Renal cortical epithelial cell (primary cell): ENCODE measurements at places on chromosomes 7 and 10. TPM values are rescaled to one million over a fixed set of nuclear protein-coding genes. Genes with fewer than 3 reads are reported as not detected.

The CLEC2L gene
- not detected in 2 replicates for total RNA-seq

The HYAL4 gene
- not detected in 2 replicates for total RNA-seq

The SRRM3 gene
- total RNA-seq, result 0.30 TPM in 1 of 2 replicates, not detected in the other

The TES gene
- 198 and 315 TPM in 2 replicates for total RNA-seq

The CPA2 gene
- total RNA-seq, result not detected in 2 replicates

The SLC4A2 gene
- 92.4 and 137 TPM in 2 replicates for total RNA-seq

The IGFBP1 gene
- total RNA-seq, result 0.15 and 0.17 TPM in 2 replicates

The PRRT4 gene
- 0.17 TPM in 1 of 2 replicates, not detected in the other for total RNA-seq

The HTR5A gene
- not detected in 2 replicates for total RNA-seq

The PTPRZ1 gene
- total RNA-seq, result not detected in 2 replicates

The NACAD gene
- 1.0 and 7.4 TPM in 2 replicates for total RNA-seq

The GDF2 gene
- not detected in 2 replicates for total RNA-seq

The SLC25A40 gene
- total RNA-seq, result 9.6 and 20.6 TPM in 2 replicates

The CALML3 gene
- not detected in 2 replicates for total RNA-seq

The ITPRID1 gene
- not detected in 2 replicates for total RNA-seq

The TMEM254 gene
- 4.9 and 12.1 TPM in 2 replicates for total RNA-seq

The OR2A14 gene
- not detected in 2 replicates for total RNA-seq

The TMEM270 gene
- not detected in 2 replicates for total RNA-seq

The MAD1L1 gene
- 33.5 and 64.4 TPM in 2 replicates for total RNA-seq

The CCL26 gene
- total RNA-seq, result not detected in 2 replicates

DNA sequence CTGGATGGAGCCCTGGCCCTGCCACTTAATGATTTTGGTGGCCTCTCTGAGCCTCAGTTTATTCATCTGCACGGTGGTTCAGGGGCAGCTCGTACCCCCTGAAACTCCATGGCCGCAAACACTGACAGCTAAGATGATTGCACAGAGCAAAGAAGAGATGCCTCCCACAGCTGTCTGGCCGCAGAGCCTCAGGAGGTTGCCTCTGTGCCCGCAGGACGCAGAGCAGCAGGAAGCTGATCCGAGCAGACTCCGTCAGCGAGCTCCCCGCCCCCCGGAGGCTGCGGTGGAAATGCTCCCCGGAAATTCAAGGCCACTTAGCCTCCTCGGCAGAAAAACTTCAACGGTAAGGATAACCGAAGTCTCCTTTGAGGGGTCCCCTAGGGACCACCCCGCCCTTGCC lies 30.2 kb upstream of the C10orf53 start:
- DNase-seq, result no peak

DNA sequence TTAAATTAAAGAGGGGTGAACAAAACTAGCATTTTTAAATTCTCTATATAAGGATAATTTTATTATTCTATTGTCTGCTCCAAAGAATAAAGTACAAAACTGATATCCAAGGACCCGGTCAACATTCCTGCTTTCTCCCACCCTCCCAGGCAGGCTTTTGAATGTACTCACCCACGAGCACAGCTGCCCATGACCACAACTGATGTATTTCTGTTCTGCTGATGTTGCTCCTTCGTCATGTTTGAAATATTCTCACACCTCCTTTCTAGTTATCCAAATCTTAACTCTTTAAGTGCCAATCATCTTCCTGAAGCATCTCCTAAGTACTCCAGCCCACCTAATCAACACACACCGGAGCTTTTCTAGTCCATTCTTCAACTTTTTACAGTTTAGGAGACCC lies 46.7 kb downstream of the CALD1 start:
- DNase-seq, result peak; percentile 15

- no peak for DNase-seq
Observed at GRCh38 chr10:124696446-124697392, 47.5 kb downstream of the FAM53B start.

- no peak for DNase-seq
Observed at GRCh38 chr7:94422827-94423460, 28.2 kb downstream of the COL1A2 start.

DNA sequence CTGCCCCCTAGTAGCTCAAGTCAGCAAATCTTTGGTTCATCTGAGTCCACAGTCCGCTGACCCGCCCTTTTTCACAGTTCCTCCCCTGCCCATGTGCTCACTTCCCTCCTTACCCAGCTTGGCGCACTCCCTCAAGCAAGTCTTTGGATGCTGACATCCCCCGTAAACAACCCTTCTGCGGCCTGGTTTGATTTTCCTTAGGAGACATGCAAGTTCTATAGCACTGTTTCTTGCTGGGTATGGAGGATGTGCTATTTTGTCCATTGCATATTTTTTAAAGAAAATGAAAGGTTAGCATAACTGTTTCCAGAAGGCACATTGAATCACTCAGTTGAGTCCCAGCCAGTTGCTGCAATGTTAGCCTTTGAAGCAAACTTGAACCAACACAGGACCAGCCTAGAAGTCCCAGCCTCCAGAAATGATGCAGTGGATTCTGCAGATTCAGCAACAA lies 38.2 kb downstream of the HTRA1 start:
- DNase-seq, result no peak

- peak; percentile 6 for DNase-seq
Observed at GRCh38 chr10:112071596-112072133, 111.9 kb downstream of the GPAM start.

GRCh38 chr7:14639801-14640200 lies 262.8 kb downstream of the DGKB start:
- DNase-seq, result no peak

DNA sequence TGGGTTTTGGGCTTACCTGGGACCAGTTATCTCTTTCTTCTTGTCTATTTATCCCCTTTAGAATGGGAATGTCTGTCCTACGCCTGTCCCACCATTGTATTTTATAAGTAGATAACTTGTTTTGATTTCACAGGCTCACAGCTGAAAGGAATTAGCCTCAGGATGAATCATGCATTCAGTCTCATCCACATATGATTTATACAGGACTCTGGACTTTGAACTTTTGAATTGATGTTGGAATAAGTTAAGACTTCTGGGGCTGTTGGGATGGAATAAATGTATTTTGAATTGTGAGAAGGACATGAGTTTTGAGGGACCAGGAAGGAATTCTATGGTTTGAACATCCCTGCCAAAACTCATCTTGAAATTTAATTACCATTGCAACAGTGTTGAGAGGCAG lies 112.6 kb downstream of the AMPH start:
- DNase-seq, result no peak

DNA sequence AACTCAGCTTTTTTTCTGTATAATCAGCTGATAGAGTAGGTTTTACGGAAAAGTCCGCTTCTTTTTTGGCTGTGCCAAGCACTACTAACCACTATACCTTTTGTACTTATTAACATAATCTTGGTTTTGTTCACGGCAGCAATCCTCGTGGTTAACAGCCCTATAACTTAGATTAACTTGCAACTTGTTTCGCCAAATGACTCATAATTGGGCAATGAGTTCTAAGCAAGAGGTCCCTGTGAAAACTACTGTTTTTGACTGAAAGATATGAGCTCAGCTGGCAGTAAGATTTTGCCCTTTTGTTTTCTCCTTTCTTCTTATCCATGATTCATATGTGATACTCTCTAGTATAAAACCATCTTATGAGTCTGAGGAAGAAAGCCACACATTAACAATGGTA lies 345.0 kb upstream of the PCDH15 start:
- DNase-seq, result peak; percentile 99

- DNase-seq, result no peak
Observed at GRCh38 chr10:116451711-116452337, 24.2 kb downstream of the PNLIPRP3 start.

GRCh38 chr10:129678186-129678585 lies 211.1 kb downstream of the MGMT start:
- no peak for DNase-seq

GRCh38 chr10:24382979-24383663 lies 174.2 kb downstream of the KIAA1217 start:
- peak; percentile 15 for DNase-seq

GRCh38 chr10:58909881-58910280 lies 266.6 kb upstream of the PHYHIPL start:
- no peak for DNase-seq

GRCh38 chr7:3280946-3281656 lies 20.0 kb upstream of the SDK1 start:
- no peak for DNase-seq

DNA sequence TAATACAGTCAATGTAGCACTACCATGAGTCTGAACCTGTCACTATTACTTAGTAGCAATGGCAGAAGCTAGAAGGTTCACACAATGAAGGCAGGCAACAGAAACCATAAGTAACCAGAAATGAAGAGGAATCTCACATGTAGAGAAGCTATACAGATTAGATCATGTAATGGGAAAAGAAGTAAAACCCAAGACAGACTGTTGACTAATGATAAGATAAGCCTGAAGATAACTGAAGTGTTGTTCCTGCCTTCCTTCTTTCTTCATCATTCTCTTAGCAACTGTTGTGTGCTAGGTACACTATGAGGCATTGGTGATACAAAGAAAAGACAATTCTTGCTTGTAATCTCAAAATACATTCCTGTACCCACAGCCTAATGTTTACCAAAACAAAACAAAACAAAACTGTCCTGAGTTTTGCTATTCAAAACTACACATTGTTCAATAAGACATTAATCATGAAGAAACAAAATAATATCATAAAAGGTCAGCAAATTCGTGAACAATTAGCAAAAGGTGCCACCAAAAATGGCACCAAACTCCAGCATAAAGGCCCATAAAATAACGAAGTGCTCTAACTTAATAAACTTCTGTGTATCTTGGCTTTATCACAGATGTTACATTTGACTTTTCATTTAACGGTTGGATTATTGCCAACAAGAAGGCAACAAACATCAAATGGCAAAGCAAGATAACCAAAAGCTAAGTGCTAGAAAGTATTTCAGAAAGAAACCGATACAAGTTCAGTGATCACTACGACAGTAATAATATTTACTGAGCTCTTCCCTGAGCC lies 27.1 kb downstream of the ZNF800 start:
- no peak for DNase-seq

DNA sequence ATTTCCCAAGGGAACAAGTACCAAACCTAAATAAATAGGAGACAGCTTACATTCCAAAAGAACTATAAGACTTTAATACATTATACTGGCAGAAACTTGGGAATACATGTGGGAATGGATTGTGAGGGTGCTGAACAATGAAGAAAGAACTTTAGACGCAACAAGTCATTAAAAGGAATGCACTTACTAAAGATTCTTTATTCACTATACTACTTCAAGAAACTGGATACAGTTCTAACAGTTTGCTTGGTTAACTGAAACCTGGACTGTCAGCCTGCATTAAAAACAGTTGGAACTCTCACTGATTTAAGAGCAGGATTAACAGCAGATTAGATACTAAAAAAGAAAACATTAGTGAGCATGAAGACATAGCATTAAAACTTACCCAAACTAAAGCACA lies 12.0 kb downstream of the CACUL1 start:
- no peak for DNase-seq

GRCh38 chr7:152881893-152882292 lies 122.3 kb downstream of the ACTR3B start:
- no peak for DNase-seq

GRCh38 chr7:38478404-38478803 lies 152.8 kb downstream of the AMPH start:
- DNase-seq, result no peak

DNA sequence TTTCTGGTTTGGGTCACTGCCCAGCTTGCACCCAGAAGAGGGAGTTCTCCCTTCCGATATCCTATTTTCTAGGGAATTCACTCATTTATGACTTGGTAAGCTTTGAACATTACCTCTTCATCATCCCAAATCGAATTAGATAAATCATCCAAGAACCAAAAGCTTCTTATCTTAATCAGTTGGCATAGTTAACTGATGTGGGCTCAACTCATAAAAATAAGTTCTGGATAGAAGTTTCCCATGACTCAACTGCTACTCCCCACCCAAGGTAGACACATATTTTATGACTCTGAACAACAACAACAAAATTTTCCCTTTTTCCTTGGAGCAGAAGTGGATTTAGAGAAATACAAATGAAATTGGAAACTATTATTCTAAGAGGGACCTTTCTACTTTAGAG lies 102.9 kb upstream of the CCDC6 start:
- DNase-seq, result no peak

DNA sequence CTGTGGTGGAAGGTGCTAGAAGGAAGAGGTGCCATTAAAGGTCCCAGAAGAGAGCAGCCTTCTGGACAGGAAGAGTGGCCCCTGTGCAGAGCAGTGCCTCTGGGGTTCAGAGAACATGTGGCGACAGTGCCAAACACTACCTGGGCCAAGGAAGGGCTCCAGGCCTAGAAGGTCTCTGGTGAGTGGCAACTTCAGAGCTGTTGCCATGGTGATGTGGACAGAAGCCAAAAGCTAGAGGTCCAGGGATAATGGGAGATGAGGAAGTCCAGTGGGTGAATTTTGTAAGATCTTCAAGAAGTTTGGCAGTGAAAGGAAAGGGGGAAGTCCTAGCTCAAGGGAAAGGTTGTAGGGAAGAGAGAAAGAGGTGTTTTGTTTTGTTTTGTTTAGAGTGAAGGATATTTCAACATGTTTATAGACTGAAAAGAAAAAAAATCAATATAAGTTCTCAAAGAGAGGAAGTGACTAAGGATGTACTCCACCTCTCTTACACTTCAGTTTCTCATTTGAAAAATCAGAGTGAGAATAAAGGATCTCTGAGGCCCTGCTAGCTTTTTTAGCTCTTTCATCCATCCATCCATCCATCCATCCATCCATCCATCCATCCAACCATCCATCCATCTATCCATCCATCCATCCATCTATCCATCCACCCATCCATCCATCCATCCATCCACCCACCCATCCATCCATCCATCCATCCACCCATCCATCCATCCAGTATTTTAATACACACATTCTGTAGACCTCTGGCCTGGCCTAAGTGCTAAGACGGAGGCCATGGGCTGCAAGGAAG lies 77.1 kb upstream of the DUSP5 start:
- peak; percentile 77 for DNase-seq

GRCh38 chr10:34156781-34157425 lies 658.2 kb downstream of the PARD3 start:
- no peak for DNase-seq

DNA sequence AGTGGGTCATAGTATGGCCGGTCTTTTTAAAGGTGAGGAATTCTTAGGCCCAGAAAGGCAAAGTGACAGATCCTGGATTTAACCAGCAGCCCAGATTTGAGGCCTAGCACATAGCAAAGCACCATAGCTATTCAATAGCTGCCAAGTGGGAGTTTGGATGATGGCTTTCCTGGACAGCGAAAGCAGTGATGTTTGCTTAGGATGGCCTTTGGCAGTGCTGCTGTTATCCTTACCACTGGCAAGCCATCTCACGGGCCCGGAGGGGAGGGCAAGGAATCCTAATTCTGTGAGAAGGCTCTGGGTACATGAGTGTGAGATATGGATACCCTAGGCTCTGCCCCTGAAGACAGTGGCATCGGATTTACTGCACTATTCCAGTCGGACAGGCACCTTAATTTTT lies 50.4 kb downstream of the TCF7L2 start:
- no peak for DNase-seq

- peak; percentile 87 for DNase-seq
Observed at GRCh38 chr10:28331841-28332240, 29.0 kb upstream of the MPP7 start.

- DNase-seq, result no peak
Observed at GRCh38 chr7:142807855-142808460, 37.2 kb downstream of the PRSS2 start.

- DNase-seq, result no peak
Observed at GRCh38 chr7:92669616-92670165, 79.5 kb upstream of the FAM133B start.

GRCh38 chr7:30087371-30087770 lies 47.4 kb upstream of the MTURN start:
- no peak for DNase-seq
